ENCODE measurements at places on chromosomes 5 and 9.
A peak's percentile ranks its signal among the peaks of the same experiment; 100 is the strongest.

- H3K27ac ChIP-seq = no peak overlapping the region
- DNase-seq = no peak
- no peaks in the 10 kb centered on the region for H3K36me3 ChIP-seq
These were observed 5.5 kb upstream of the KLHL9 start for GRCh38 chr9:21340735-21341134.

GRCh38 chr5:180090098-180090768 lies 18.7 kb upstream of the RNF130 start:
- peak overlapping the region; percentile 79 for H3K27ac ChIP-seq
- DNase-seq = peak; percentile 91
- peaks cover under 1% of the 10 kb centered on the region for H3K27me3 ChIP-seq

DNA sequence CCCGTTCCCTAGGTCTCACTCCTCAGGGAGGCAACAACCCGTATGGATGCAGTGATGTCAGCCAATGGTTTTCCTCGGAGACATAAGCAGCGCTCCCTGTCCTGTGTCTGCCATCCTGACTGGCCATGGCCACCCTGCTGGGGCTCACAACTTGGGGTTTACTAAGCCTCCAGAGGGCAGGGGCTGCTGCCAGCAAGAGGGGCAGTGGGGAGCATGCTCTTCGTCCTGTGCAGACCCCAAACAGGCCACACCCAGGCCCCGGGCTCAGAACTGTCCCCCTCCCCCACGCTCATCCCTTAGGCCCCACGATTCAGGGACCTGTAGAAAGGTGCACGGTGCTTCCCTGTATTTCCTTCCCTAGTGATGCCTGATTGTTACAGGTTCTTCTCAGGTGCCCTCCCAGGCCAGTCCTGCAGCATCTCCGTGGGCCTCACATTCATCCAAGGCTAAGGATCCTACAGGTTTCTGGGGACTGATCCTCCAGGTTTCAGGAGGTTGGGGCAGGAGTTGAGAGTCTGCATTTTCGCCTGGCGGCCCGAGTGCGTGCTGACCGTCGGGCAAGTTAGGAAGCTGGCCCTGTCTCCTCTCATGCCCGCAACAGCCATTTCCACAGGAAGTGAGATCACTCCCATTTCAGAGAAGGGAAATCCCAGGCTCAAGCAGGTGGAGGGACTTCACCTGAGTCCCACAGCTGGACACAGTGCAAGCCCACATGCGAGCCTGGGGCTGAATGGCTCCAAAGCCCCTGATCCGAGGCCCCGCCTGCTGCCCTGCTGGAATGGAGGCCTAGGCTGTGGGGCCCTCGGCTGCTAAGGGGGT lies 217.6 kb downstream of the ROR2 start:
- no peak overlapping the region for H3K27ac ChIP-seq
- no peak for DNase-seq
- no peaks in the 10 kb centered on the region for H3K27me3 ChIP-seq
- H3K4me3 ChIP-seq = no peak overlapping the region
- H3K4me1 ChIP-seq = no peaks in the 10 kb centered on the region

DNA sequence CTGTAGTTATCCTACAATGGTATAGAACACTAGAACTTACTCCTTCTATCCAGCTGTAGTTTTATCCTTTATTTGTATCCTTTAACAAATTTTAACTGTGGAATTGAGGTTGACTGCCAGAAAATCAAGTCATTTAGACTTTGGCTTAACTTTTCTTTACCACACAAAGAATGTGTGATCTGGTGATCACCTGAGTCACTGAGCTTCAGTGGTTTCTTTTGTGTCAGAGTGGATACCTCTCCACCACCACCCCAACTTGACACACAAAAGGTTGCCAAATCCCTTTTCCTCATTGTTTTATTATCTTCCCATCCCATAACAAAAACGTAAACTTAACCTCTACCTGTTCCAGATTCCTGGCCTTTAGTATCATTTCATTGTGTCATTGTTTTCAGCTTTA lies 5.5 kb downstream of the OTULIN start:
- H3K4me1 ChIP-seq = peaks cover 7% of the 10 kb centered on the region
- peaks cover 2% of the 10 kb centered on the region for H3K36me3 ChIP-seq
- H3K4me3 ChIP-seq = no peak overlapping the region
- no peak for DNase-seq
- H3K27me3 ChIP-seq = no peaks in the 10 kb centered on the region
- no peak overlapping the region for H3K27ac ChIP-seq

- H3K4me1 ChIP-seq = peaks cover 2% of the 10 kb centered on the region
- H3K27me3 ChIP-seq = no peaks in the 10 kb centered on the region
- H3K27ac ChIP-seq = no peak overlapping the region
- H3K4me3 ChIP-seq = no peak overlapping the region
- DNase-seq = no peak
- no peaks in the 10 kb centered on the region for H3K36me3 ChIP-seq
These were observed 128.9 kb upstream of the TARS1 start for GRCh38 chr5:33311893-33312292.

DNA sequence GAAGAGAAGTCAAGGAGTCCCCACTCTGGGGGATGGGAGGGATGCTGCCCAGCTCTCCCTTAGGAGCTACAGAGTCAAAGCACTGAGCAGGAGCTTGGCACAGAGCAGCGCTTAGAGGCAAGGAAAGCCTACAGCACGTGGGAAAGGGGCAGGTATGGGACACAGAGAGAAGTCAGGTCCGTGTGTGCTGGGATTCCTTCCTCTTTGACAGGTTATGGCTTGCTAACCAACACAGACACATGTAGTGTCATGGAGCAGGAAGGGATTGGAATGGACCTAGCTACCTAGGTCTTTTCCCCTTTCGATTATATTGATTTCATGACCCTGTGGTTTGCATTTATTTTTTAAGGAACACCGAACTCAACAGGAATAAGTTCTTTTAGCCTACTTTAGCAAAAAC lies 208.5 kb upstream of the TUT7 start:
- no peak overlapping the region for H3K4me3 ChIP-seq
- H3K27ac ChIP-seq = no peak overlapping the region
- H3K4me1 ChIP-seq = peaks cover 6% of the 10 kb centered on the region
- H3K36me3 ChIP-seq = no peaks in the 10 kb centered on the region

GRCh38 chr5:82821846-82822633 lies 255.2 kb downstream of the TMEM167A start:
- no peaks in the 10 kb centered on the region for H3K4me1 ChIP-seq
- H3K36me3 ChIP-seq = no peaks in the 10 kb centered on the region
- H3K27me3 ChIP-seq = no peaks in the 10 kb centered on the region
- H3K27ac ChIP-seq = peak overlapping the region; percentile 25
- H3K4me3 ChIP-seq = no peak overlapping the region

DNA sequence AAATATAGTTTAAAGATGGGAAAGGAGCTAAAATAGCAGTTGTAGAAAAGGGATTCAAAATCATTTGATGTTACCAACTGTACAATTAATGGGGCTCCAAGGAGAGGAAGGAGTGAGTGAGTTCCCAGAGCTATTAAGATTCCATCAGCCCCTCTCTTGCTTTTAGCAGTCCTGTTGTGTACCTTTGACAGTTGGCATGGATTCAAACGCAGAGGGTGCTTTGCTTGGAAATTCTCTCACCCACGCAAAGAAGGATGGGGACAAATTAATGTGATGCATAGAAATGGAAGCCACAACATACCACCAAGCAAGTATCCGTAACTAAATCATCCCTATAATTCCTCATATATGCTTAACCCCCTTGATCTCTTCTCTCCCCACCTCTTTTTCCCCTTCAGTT lies 461.3 kb downstream of the EBF1 start:
- H3K36me3 ChIP-seq = no peaks in the 10 kb centered on the region
- H3K4me1 ChIP-seq = no peaks in the 10 kb centered on the region
- H3K27ac ChIP-seq = no peak overlapping the region
- H3K4me3 ChIP-seq = no peak overlapping the region

DNA sequence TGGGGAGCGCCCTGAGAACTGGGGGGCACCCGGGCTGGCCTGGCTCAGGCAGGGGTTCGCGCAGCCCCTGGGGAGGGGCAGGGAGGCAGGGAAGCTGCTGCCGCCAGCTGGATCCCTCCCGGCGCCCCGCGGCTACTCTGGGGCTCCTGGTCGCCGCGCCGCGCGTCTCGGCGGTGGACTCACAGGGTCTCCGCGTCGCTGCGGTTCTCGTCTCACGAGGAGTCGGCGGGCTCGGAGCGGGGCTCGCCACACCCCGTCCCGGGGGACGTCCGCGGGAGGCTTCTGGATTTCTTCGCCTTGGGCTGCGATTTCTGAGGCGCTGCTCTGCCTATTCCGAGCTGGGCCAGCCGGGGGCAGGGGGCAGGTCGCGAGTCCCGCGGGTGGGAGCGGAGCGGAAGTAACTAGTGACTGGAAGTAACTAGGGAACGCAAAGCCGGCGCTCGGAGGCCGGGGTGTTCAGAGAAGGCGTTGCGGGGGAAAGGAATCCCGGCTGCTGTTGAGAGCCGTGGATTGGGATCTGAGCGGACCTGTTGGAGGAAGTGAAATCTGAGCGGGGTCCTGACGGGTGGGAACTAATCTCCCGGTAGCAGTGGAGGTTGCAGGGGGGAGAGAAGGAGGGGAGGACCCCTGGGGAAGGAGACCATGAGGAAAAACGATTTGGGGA lies 511 bp downstream of the CYSTM1 start:
- H3K4me3 ChIP-seq = peak overlapping the region; percentile 97
- no peaks in the 10 kb centered on the region for H3K36me3 ChIP-seq
- H3K27me3 ChIP-seq = no peaks in the 10 kb centered on the region
- H3K27ac ChIP-seq = peak overlapping the region; percentile 96
- peaks cover 17% of the 10 kb centered on the region for H3K4me1 ChIP-seq
- DNase-seq = peak; percentile 83

Measured in muscle of leg (tissue), 16 donors.